ENCODE measurements at places on chromosomes 1 and 21.

- DNase-seq, result no peak
Measured at GRCh38 chr1:190747704-190748103, 270.0 kb upstream of the BRINP3 start.

DNA sequence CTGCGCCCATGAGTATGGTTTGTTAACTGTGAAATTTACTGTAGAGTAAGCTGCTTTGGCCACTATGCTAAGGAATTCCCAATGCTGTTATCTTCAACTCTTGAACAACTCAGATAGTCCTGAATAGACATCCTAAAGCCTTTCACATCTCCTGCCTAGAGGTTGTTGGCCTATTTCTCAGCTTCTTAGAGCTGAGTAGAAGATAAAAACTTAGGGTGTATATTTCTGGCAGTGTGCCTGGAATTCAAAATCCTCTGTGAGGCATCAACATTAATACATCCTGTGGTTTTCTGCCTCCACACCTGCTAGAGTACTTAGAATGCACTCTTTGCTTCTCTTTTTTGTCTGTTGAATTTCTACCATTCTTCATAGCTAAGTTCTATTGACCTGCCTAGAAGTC lies 45.8 kb upstream of the RC3H1 start:
- no peak for DNase-seq

- DNase-seq, result no peak
Measured at GRCh38 chr1:176177764-176178163, 29.3 kb downstream of the COP1 start.

DNA sequence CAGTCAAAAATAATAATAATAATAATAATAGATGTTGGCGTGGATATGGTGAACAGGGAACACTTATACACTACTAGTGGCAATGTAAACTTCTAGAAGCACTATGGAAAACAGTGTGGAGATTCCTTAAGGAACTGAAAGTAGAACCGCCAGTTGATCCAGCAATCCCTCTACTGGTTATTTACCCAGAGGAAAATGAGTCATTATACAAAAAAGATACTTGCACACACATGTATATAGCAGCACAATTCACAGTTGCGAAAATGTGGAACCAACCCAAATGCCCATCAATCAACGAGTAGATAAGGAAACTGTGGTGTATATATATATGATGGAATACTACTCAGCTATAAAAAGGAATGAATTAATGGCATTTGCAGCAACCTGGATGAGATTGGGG lies 176.0 kb downstream of the PLPP3 start:
- no peak for DNase-seq

DNA sequence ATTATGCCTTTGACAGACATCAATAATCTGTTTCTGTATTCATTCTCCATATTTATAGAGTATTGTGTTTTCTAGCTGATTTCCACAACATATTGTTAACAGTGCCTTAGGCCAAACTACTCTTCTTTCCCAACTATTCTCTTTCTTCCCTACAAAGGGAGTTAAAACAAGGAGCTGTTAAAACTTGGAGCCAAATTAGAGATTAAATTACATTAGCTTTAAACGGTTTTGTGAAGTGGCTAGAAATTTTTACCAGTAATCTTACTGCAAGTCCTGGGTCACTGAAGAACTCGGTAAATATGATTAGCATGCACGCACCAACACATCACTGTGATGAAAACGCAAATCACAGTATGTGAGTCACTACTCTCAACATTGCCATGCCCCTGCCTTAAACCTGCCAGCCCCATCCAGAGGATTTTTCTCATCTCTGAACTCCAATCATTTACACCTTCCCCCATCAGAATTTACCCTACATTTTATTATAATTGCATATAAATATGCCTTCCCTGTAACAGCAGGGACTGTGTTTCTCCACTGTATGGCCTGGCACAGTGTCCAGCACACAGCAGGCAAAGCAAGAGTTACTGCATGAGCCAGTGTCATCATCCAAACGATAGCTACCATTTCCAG lies 1.5 kb upstream of the PRDX6 start:
- DNase-seq, result no peak

- no peak for DNase-seq
Measured at GRCh38 chr1:31828341-31828740, 12.5 kb upstream of the SPOCD1 start.

DNA sequence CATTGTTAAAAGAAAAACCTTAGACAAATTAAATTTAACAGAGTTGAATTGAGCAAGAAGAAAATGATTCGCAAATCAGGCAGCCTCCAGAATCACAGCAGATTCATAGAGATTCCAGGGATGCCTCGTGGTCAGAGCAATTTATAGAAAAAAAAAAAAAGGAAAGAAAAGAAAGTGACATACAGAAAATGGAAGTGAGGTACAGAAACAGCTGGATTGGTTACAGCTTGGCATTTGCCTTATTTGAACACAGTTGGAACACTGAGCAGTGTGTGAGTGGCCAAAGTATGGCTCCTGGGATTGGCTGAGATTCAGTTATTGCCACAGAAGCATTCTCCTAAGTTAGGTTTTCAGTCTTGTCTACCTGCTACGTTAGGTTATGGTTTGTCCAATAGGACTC lies 9.1 kb upstream of the C21orf91 start:
- no peak for DNase-seq

DNA sequence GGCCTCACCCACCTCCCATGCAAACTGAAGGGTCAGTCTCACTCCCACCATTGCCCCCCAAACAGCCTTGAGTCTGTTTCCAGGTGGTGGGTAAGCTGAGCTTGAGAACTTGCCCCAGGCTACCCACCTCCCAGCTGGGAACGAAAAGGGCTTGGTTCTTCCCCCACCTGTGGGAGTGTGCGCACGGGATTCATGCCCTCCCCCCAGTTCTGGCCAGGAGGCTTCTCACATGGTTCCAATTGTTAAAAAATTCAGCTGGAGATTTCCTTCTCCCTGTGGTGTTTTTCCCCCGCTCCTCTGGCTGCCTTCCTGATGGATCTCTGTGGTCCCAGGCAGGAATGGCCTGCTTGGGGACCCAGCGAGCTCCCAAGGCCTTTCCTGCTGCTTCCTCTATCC lies 81.8 kb upstream of the C21orf91 start:
- DNase-seq, result no peak

GRCh38 chr1:31436596-31437432 lies 23.8 kb downstream of the SERINC2 start:
- no peak for DNase-seq

DNA sequence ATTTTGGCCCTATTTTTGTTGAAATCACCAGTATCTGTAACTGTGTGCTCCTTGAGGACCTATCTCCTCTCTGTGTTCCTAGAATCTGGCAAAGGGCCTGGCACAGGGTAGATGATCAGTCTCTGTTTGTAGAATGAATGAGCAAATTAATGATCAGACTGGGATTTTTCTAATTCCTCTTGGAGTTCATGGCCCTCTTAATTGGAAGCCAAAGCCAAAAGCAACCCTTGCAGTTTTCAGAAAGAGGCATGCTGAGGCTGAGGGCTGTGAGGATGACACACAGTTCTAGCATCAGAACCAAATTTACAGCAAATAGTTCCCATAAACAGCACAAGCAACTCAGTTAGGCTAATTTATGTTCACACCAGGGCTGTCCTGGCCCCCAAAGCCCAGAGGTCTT lies 111.1 kb upstream of the BEND5 start:
- DNase-seq, result no peak

DNA sequence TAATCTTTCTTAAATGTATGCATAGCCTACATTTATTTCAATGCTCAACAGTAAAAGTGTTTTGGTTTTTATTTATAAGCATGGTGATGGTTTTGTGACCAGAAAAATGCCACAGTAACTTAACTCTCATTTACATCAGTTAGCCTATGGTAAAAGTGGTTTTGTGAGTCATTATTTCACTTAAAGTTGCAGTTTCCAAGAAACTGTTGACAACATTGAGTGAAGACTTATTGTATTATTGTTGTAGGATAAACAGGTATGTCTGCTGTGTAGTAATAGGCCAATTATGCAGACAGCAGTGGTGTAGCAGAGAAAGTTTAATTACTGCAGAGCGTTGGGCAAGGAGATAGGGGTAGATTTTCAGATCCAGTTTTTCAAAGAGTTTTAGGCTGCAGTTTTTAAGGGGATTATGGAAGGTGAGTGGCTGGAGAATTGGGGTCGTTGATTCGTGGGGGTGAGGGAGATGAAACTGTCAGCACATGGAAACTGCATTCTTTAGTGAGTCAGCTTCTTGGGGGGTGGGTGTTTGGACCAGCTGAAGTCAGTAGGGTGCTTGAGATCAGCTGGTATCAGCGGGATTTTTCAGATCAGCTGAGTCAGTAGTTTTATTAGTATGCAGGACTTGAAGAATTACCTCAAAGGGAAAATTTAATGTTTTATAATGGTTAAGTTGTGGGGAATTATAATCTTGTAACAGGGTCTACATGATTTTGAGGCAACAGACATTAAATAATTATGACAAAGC lies 168.7 kb upstream of the FMN2 start:
- no peak for DNase-seq

- no peak for DNase-seq
Measured at GRCh38 chr1:23984417-23985186, 4.5 kb upstream of the SRSF10 start.

DNA sequence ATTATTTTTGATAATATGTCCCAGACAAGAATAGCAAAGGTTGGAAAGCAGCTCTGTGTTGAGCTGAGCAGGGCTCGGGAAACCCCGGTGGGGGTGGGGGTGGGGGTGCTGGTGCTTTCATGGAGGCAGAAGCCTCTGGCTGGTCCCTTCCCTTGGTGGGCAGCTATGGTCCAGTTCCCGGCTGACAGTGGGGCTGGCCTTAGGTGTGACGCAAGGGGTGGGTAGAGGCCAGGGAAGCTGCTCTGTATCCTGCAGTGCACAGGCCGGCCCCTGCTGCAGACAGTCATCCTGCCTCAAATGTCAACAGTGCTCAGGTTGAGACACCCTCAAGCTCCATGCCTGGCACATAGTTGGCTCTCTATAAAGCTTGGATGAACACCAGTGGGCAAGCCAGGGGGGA lies 8.9 kb downstream of the ACTL8 start:
- no peak for DNase-seq

DNA sequence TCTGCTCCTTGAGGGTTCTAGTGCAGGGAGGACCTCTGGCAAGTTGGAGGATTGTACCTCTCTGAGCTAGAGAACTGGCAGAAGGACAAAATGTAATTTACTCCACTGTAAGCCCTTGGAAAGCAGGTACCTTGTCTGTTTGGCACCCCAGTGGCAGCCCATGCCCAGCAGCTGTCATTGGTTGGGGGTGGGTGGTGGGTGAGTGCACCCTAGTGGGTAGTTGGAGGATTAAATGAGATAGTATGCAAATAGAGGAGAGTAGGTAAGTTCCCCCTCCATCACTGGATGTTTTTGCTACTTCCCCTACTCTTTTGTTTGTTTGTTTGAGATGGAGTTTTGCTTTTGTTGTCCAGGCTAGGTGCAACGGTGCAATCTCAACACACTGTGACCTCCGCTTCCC lies 69.8 kb downstream of the RYR2 start:
- DNase-seq, result no peak

DNA sequence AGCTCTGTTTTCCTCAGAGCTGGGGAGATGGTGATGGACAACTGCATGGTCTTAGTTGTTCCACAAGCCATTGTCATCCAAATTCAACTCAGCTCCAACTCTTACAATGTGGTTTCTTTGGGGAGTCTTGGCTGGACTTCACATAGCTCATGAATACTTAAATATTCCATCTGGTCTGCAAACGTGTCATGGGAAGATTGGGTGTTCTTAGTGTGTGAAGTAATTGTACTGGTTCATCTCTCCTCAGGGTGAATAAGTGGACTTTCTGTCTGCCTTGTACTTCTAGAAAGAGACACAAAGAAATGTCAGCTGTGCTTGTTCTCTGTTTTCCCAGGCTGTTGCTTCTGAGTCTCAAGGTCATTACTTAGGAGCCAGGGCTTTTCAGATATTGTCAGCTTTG lies 106.6 kb downstream of the VPS13D start:
- DNase-seq, result no peak

GRCh38 chr21:45844181-45844580 lies 137.4 kb upstream of the COL6A1 start:
- no peak for DNase-seq

DNA sequence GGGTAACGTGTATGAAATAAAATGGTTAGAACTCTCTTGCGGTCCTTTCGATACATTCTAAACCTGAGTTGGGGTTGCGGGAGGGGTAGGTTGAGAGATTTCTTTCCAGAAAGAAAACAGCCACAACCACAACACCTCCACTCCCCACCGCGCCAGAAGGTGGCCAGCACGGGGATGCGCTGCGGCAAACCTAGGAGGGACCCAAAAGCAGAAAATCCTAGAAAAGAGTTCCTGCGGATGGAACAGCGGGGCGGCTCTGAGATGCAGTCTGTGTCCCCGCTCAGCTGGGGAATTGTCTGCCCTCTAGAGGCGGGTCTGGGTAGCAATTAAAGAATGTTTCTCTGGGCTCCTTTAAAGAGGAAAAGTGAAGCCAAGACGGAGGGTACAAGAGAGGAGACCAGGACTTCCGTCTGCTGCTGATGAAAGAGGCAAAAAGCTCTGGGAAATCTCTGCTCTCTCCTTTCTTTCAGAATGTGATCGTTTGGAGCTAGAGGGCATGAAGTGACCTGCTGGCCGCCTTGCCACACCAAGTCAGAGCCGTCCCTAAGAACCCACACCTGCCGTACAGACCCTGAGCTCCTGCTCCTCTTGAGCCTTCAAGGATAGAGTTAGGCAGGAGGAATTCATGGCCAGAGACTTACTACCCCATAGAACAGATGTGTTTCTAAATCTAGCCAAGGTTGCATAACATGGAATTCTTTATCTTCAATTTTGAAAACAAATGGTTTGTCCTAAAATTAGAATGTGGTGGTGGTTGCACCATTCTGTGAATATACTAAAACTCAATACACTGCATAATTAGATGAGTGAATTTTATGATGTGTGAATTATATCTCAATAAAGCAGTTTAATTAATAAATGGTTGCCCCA lies 46.5 kb upstream of the COA6 start:
- DNase-seq, result peak; percentile 45

GRCh38 chr1:78799926-78800325 lies 150.3 kb downstream of the IFI44 start:
- no peak for DNase-seq

GRCh38 chr1:3411806-3412205 lies 42.7 kb upstream of the ARHGEF16 start:
- DNase-seq, result no peak

GRCh38 chr1:20375563-20375962 lies 84.9 kb downstream of the VWA5B1 start:
- DNase-seq, result no peak

DNA sequence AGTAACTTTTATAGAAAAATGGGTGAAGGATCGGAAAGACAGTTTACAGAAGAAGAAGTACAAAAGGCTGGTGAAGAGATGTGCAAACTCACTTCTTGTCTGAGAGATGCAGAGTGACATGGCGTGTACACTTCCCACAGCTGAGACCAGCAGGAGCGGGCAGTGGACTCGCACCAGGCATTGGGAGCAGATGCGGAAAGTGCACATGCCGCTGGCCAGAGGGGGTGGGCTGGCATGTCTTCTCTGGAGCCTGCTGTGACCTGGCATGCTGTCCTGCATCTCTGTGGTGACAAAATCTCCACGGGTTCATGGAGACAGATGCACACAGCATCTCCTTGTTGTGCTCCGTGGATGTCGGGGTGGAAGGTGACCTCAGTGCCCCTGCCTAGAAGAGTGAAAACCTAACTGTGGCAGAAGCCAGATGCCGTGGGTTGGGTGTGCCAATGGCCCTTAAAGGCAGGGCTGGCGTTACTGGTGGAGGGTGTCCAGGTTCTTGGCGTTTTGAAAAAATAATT lies 128.6 kb upstream of the COL6A1 start:
- DNase-seq, result no peak

Data from activated CD8-positive, alpha-beta memory T cell treated with anti-CD3 and anti-CD28 coated beads for 4 hours (primary cell).